ENCODE measurements at places on chromosomes 13 and 19. TPM values are rescaled to one million over a fixed set of nuclear protein-coding genes. Genes with fewer than 3 reads are reported as not detected.

GRCh38 chr13:23856008-23856750 is 33.0 kb downstream of the MIPEP start:
- DNase-seq, result no peak

DNA sequence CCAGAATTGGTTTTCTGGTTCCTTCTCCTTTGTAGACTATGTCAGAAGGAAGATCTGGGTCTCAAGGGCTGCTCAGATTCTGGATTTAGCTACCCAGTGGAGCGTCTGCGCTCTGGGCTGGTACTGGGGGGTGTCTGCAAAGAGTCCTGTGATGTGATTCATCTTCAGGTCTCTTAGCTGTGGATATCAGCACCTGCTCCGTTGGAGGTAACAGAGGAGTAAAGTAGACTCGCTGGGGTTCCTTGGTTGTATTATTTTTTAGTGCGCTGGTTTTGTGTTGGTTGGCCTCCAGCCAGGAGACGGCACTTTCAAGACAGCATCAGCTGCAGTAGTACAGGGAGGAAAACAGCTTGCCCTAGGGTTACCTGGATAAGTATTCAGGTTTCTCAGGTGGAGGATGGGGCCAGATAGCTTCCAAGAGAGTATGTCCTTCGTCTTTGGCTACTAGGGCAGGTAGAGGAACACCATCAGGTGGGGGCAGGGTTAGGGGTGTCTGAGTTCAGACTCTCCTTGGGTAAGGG is 10.4 kb upstream of the KLK15 start:
- no peak for DNase-seq

DNA sequence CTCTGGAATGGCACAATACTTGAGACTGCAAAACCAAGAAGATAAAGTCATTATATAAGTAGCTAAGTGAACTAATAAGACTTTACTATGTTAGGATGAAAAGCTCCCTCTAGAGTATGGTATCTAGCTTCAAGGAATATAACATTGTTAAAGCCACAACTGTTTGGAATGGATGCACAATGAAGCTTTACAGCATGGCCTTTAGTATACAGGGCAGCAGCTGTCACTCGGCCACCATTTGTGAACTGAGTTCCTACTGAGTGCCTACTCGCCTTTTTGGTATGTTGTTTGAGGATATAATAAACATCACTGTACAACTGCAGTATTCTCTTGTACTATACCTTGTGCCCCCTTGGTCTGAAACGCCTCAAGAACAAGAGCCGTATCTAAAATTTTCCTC is 6.8 kb downstream of the ALG5 start:
- DNase-seq, result no peak

GRCh38 chr13:25816239-25816638 is 235.6 kb downstream of the SHISA2 start:
- DNase-seq, result no peak

GRCh38 chr19:19461306-19461670 is 54.1 kb downstream of the TSSK6 start:
- no peak for DNase-seq

DNA sequence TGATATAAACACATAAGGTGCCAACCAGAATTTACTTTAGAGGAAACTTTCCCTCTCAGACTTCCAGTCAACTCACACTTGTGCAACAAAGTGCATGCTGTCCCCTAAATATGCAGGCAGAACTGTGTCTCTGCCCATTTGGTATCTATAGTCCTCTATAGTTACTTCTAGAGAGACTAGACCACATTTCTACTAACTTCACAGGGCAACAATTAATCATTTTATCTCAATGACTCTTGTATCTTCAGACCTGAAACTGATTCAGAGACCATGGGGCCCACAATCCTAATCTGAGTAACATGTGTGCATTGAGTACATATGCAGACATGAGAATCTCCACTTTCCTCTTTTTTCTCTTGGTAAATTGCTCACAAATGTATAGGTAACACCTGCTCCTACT is 158.1 kb downstream of the ZNF486 start:
- no peak for DNase-seq

- DNase-seq, result no peak
These were observed 37.8 kb upstream of the CXCL17 start for GRCh38 chr19:42480335-42481095.

GRCh38 chr13:30038884-30039283 is 188.5 kb upstream of the UBL3 start:
- no peak for DNase-seq

GRCh38 chr13:97948041-97948440 is 5.4 kb upstream of the IPO5 start:
- DNase-seq, result no peak

- DNase-seq, result no peak
These were observed 654.9 kb downstream of the FGF9 start for GRCh38 chr13:22325761-22326160.

GRCh38 chr19:30682999-30683536 is 310.9 kb downstream of the ZNF536 start:
- DNase-seq, result peak; percentile 69

DNA sequence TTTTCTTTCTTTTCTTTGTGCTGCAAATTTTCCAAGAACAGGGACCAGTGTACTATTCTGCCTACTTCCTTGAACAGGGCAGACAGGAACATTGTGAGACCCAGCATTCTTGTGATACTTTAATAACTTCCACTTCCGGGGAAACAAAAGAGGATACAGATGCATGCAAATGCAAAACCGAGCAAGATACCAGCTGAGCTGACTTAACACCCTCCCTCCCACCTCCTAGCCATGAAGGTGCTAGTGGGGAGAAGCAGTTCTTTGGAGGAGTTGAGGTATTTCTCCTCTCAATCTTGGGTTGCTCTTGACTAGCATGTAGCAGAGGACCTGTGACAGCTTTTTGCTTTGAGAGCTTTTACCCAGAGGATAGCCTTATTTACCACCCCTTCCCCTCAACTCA is 111.2 kb downstream of the KLF5 start:
- DNase-seq, result no peak

DNA sequence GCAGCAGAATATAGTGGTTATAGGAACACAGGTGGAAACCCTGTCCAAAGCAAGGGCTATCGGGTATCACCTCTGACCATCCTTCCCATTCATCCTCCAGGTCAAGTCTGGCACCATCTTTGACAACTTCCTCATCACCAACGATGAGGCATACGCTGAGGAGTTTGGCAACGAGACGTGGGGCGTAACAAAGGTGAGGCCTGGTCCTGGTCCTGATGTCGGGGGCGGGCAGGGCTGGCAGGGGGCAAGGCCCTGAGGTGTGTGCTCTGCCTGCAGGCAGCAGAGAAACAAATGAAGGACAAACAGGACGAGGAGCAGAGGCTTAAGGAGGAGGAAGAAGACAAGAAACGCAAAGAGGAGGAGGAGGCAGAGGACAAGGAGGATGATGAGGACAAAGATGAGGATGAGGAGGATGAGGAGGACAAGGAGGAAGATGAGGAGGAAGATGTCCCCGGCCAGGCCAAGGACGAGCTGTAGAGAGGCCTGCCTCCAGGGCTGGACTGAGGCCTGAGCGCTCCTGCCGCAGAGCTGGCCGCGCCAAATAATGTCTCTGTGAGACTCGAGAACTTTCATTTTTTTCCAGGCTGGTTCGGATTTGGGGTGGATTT is 2.1 kb upstream of the RAD23A start:
- no peak for DNase-seq

DNA sequence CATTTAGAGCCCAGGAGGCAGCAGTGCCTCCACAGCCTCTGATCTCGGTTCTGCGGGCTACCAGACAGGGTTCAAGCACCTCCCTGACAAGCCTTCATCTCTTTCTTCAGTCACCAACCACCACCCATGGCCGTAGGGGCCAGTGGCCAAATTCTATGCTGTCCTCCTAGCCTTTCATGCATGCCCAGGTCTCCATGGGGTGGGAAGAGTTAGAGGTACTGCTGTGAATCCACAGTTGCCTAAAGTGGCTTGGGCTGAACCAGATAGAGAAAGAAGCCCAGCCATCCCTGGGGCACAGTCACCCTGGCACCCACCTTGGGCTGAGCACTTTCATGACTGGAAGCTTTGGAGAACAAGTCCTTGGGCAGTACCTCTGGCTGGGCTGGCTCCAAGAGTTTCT is 97.4 kb downstream of the ZDHHC20 start:
- DNase-seq, result no peak

GRCh38 chr13:31674051-31674450 is 65.3 kb upstream of the RXFP2 start:
- no peak for DNase-seq

KIR2DL4 gene
- not detected for total RNA-seq

MPV17L2 gene
- 8.7 TPM for total RNA-seq

TNNI3 gene
- 1,897 TPM for total RNA-seq

KLHL1 gene
- total RNA-seq, result not detected
